Hepatocyte (in vitro differentiated cells): ENCODE measurements at places on chromosomes 11 and 22. TPM values are rescaled to one million over a fixed set of nuclear protein-coding genes. Genes with fewer than 3 reads are reported as not detected.

DNA sequence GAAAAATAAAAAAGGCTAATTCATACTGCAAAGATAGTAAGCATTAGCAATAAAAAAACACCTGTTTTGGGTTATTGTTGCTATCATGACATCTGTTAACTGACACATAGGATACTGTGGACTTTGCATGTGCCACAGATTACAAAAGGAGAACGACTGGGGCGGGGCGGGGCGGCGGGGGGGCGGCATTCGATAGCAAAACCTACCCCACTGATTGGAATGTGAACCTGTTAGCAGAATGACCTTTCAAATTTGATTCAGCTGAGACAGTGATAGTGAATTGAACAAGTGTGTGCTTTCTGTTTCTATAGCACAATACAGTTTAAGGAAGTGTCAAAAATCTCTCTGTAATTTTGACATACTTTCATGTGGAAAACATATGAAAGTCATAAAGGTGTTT lies 14.9 kb downstream of the MMP20 start:
- DNase-seq: no peak

DNA sequence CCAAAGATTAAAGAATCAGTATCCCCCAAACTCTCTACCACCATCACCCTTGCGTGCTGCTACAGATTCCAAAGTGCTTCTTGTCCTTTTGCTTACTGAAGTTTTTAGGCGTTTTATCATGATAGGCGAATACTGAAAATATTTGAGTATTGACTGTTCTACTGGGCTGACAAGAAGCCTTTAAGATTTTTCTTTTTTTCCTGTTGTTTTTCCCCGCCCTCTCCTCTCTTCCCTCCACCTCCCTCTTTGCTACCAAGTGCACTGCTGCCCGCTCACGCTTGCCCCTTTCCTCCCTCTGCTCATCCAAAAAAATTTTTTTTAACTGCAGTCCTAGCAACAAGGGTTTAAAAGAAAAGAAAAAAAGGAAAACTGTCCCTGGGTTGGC lies 679 bp downstream of the SPCS2 start:
- DNase-seq: no peak

DNA sequence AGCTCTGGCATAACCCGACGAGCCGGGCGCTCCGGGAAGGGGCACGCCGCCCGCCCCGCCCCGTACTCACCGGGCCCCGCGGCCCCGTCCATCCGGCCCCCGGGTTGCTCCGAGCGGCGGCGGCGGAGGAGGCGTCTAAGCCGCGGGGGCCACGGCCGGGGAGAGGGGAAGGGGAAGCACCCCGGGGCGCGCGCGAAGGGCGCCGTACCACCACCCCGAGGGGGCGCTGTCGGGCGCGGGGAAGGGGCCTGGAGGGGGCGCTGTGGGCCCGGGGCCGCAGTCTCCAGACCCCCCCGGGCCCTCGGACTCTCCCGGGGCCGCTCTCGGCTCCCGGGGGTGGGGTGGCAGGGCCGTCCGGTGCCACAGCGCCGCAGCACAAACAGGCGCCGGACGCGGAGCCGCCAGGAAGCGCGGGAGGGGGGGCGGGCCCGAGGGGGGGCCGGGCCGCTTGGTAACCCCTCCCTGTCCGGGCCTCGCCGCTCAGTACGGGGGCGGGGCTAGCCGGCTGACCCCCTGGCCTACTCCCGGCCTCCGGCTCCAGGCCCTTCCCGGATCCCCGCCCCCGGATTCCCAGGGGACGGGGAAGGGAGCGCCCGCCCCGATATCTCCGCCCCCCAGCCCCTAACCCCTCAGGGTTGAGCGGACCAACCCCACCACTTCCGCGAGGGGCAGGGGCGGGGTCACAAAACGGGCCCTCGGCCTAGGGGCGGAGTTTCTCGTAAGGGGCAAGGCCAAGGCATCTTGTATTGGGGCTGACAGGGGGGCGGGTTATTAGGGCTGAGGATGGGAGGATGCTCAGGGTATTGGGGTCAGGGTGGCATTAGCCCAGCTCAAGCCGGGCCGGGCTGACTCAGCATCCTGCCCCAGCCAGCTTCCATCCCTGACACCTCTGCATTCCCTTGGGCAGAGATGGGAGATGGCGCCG lies at the start of the genes EML3 and ROM1:
EML3 (minus strand) TSS at position 410 of the 925 bp plus-strand sequence; CDS start at position 92, 318 bp downstream.
ROM1 (plus strand) TSS at position 892 of the 925 bp plus-strand sequence; CDS start at position 917, 25 bp downstream.
- DNase-seq: peak; percentile 88

GRCh38 chr11:134119094-134119493 lies 50.2 kb downstream of the JAM3 start:
- no peak for DNase-seq

The SYT13 gene
- 1.6 and 1.7 TPM in 2 replicates for polyA plus RNA-seq

The SPDYC gene
- polyA plus RNA-seq: not detected in 2 replicates
